ENCODE measurements at places on chromosomes 4 and X.

GRCh38 chrX:724256-724655 lies 93.7 kb downstream of the SHOX start:
- peak; percentile 50 for DNase-seq

DNA sequence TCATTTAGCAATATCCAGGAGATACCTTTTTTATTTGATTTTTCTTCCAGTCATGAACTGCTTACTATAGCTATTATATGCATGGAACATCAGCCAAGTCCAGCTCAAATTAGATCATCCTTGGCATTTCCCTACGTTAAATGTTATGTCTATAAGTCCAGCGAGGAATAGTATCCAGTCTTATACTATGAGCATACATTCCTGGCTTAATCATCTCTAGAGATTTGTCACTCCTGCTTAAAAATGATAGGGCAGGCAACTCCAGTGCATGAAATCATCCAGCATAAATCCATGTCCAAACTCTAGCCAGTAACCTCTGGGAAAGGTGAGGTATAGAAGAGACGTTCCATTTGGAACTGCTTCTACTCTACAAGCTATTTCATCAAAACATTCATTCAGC lies 126.7 kb upstream of the VCX2 start:
- no peak for DNase-seq

- no peak for DNase-seq
Measured at GRCh38 chr4:10161146-10161545, 44.5 kb upstream of the WDR1 start.

GRCh38 chr4:182859730-182860129 lies 57.5 kb downstream of the DCTD start:
- no peak for DNase-seq

All from KBM-7 (cell line).